ENCODE measurements at places on chromosomes 1 and 21.
A peak's percentile ranks its signal among the peaks of the same experiment; 100 is the strongest.

DNA sequence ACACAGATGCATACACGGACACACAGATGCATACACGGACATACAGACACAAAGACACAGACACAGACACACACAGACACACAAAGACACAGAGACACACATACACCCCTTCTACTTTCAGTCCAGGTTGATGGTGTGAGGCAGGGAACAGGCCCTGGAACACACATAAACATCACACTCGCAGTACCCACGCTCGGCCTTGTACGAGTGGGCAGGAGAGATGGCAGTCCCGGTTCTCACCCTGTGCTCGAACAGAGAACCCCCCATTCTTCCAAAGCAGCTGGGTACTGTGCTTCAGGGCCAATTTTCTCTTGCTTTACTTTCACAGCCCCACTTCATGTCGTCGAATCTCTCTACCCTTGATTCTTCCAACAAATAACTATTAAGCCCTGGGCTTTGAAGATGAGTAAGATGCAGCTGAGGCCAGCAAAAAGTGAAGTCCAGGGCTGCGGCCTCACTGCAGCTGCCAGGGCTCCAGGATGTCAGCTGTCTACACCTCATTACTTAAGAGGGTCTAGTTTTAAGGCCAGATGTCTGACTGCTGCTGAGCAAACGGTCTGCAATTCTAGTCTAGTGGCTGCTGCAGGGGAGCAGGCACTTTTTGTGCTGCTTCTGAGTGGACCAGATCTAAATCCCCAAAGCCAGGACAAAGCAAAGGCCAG is 90.1 kb downstream of the PGBD5 start:
- DNase-seq = no peak

DNA sequence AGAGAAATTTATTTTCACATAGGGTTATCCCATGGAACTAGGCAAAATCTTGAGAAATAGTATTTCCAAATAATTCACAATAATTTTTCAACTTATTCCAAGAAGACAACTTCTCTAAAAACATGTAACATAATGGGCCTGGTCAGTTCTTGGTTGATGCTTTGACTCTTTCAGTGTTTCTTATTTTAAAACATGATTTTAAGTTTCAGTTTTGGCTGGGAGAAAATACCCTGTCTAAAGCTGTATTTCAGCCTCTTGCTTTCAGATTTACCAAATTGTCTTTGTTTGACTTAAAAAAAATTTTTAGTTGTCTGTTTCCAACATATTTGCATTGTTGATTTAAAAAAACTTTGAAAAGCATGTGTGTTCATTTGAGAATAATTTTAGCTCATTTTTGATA is 5.1 kb downstream of the OR2T4 start:
- no peak for DNase-seq

DNA sequence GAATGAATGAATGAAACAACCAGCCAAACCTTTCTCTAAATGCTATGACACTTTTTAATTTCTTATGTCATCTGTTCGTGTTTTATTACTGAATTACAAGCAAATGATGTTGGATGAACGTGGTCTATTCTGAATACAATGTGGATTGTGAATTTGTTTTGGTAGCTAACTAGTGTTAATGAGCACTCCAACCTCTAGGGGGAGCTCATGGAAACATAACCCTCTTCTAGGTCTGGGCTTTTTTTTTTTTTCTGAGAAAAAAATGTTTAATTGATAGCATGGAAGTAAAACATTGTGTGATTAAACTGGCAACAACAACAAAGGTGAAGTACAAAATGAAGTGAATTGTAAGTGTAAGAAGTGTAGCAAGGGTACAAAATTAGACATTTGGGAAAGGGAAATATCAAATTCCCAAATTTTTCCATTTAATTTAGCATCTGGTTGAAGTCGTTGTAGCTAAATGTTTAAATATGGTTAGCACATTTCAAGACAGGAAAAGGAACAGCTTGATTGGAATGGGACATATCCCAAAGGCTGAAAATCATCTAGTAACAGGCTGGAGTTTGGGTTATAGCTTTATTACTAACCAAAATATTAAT is 42.6 kb upstream of the PTGS2 start:
- peak; percentile 4 for DNase-seq

DNA sequence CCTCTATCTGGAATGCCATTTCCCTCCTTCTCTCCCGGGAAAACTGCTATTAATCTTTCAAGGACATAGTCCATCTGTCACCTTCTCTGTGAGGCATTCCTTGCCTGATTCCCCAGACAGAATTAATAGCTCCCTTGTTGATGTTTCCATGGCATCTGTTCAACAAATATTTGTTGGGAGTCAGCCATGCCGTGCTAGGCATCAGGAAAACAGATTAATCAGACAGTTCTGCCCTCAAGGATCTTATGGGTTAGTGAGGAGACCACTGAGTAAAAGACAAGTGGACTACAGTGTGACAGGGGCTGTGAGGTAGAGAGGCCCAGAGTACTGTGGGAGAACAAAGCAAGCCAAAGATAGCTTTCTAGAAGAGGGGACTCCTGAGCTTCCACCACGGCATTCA is 11.4 kb upstream of the MAGOH start:
- DNase-seq = no peak

GRCh38 chr1:203036537-203036936 is 10.2 kb downstream of the PPFIA4 start:
- DNase-seq = no peak

DNA sequence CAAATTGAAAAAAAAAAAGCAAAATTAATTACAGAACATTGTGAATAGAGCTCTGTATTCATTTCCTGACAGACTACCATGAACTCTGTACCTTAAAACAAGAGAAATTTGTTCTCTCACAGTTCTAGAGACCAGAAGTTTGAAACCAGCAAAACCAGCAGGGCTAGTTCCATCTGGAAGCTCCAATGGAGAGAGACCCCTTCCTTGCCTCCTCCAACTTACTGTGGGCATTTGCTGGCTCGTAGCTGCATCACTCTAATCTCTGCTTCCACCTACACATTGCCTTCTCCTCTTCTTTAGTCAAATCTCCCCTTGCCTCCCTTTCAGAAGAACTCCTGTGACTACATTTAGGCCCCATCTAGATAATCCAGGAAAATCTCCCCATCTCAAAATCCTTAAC is 56.5 kb downstream of the SYDE2 start:
- no peak for DNase-seq

DNA sequence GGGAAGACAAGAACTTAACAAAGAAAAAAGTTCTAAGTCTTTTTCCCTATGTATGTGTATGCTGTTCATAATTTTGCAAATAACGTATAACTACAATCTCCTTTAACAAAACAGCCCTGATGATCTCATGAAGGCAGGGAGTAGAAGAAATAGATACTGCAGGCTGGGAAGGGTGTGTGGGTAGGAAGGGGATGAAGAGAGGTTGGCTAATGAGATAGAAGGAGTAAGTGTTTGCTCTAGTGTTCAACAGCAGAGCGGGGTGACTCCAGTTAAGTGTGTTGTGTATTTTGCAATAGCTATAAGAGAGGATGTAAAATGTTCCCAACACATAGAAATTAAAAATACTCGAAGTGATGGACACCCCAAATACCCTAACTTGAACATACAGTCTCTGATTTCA is 20.1 kb downstream of the C1orf198 start:
- DNase-seq = no peak

DNA sequence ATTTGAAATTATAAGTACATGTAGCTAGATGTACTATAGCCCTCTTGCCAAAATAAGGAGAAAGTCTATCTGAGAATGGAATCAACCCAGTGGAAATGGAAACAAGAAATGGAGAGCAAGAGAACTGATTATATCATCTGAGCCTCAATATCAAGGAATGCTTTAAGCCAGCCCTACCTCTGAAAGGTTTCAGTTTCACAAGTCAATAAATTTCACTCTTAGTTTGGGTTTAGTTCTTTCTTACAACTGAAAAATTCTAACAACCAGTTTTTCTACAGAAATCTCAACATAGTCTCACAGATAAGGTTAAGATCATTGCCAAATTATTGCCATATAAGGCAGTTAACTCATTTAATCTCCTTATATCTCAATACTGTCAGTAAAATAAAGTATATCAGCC is 80.0 kb downstream of the EPS15 start:
- DNase-seq = no peak

DNA sequence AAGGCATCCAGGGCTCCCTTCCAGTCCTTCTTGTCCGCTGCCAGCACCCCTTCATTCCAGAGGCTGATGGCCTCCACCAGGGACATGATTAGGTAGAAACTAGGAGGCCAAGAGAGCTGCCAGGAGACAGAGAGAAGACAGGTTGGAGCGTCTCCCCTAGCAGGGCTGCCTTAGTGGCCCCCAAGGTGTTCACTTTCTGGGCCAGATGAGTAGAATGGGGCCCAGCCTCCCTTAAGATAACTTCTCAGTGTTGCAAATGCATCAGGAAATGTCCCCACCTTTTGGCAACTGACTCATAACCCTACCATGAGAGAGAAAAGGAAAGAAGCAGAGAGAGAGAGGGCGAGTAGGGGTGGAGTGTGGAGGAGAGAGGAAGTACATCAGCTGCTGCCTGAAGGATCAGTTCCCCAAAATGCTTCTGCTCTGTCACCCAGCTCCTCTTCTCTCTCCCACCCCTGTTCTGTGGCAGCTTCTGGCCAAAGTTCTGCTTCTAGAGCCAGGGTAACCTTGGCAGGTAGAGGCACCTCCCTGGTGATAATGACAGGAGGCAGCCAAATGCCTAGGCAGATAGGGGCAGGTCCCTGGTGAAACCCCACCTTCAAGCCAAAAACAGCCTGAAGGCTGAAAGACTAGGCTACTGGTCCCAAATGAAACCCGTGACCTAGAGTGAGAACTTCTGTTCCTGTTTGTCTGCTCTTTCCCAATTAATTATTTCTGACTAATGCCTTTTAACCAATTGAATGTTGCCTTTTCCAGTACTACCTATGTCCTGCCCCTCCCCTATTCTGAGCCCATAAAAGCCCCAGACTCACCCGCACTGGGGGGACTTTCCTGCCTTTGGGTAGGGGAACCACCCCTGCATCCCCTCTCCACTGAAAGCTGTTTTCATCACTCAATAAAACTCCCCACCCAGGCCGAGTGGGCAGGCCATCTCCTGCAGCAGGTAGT is at the start of gene NCF2:
TSS of gene NCF2 (minus strand) at position 216 of the 948 bp plus-strand sequence. CDS start at position 86, 130 bp downstream.
- DNase-seq = no peak

DNA sequence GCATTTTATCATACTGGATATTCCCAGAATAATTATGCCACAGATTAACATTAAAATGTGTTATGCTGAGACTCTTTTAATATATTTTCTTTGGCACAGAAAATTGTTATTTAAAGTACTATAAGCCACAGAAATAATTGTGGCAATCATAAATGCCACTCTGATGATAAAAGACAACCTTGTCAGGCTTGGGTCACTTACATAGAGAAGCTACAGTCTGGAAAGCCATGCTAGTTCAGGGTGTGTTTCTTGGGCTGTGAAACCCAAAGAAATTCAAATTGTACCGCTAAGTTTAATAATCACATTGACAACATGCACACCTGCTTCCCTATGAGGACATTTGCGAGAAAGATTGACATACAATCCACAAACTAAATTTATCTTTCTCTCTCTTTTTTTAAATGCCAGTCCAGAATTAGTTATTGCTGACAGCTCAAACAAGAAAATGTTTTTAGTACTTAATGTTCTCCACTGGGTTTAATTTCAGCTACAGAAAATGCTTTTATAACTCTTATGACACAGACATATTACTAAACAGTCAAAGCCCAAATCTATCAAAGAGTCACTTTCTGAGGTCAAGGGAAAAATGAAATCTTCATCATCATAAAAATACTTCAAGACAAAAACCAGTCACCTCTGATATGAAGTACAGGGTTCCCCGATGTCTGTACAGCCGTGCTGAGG is 38.7 kb downstream of the TTC13 start:
- no peak for DNase-seq

DNA sequence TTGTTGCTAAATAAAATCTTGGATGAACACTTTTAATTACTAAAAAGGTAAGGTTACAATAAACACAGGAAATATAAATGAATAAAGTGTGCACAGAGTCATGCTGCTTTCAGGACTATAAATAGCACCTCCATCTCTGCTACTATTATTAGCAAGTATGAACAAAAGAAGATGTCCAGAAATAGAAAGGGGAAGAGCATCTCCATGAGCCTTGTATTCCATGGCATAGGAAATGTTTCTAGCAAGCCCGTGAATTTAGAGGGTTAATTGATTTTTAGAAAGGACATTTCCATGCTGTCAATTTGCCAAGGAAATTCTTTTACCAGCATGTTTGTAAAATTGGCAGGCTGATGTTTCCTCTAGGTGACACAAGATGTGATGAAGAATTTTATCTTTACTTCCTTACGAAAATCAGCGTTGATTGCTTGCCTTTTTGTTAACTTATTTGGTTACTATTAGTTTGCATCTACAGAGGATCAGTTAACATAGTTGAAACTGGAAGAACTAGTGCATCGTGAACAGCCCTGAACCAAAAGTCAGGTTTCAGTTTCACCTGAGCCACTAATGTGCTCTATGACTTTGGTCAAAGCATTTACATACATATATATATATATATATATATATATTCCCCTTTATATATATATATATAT is 45.3 kb downstream of the NR5A2 start:
- no peak for DNase-seq

DNA sequence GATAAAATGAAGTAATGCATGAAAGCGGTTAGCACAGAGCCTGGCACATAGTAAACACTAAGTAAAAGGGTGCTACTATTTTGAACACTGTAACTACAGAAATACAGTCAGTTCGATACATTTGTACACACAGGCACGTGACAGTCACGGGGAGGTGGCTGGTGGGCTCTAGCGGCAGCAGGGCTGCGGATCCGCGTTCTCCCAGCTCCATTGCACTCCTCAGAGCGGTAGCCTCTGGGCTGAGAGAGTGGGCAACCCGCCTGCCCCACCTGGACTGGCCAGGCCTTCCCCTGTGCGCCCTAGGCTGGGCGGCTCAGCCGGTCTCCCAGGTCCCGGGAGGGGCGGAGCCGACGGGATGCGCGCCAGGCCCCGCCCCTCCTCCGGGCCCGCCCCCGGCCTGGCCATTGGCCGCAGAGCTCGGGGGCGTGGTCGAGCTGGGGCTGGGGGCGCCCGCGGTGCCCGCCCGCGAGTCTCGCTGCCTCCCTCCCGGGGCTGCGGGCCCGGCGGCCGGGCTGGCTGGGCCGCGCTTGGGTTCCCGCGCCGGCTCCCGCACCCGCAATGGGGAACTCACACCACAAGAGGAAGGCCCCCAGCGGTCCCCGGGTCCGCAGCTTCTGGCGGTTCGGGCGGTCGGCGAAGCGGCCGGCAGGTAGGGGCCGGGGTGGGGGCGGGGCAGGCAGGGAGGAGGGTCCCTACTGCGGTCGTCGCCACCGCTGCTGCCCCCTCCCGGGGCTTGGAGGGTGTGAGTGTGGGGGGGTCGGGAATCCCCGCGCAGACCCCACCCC is 51.2 kb upstream of the SYNC start:
- DNase-seq = no peak

- DNase-seq = no peak
These were observed 308.2 kb downstream of the DISC1 start for GRCh38 chr1:231934797-231935196.

DNA sequence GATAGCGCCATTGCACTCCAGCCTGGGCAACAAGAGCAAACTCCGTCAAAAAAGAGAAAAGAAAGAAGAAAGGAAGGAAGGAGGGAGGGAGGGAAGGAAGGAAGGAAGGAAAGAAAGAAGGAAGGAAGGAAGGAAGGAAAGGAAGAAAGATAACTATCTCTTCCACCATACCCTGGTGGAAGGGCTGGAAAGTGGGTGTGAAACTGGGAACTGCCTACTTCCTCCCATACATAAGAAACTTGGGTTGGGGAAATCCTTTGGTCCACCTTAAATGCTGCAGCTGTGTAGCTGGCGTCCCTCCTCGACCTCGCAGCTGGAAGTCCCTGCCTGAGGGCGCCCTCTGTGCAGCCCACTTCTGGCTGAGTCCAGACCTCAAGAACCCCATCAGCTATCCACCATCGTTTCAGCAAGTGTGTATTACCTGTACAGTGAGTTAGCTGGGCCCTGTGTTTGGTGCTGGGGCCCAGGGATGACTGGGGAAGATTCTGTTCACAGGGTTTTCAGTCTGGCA is 4.6 kb upstream of the FAM167B start:
- DNase-seq = no peak
